NCI-H1092 (cell line): ENCODE measurements at places on chromosomes 1 and 21.

GRCh38 chr1:198638441-198638840 lies 399 bp upstream of the PTPRC start:
- DNase-seq: no peak

- no peak for DNase-seq
Measured at GRCh38 chr1:236163463-236164153, 21.3 kb downstream of the GPR137B start.

DNA sequence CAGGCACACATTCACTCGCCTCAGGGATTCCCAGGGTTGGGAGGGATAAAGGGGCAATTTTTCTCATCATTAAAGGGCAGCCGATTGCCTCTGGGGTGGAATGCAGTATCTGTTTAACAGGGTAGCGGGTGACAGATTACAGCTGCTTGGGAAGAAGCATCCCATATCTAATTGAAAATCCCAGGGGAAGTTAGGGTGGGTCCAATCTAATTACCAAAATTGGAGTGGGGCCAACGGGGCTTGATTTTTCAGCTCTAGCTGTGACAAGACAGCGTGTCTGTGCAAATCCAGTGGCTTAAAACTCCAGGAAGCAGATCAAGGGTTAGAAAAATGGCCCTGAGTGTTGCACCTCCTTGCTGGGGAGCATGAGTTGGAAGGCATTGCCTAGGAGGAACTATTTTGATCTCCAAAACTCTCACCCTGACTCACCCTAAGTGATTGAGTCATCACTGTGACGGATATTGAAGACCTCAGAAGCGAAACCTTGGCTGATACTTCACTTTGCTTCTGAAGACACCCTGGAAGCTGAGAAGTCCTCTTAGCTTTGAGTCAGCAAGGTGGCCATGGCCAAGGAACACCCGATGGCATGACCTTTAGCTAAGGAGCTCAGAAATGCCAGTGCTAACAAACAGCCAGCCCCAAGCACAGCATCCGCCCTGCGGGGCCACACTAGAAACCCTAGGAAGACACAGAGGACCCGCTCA lies 46.0 kb downstream of the GRHL3 start:
- no peak for DNase-seq

DNA sequence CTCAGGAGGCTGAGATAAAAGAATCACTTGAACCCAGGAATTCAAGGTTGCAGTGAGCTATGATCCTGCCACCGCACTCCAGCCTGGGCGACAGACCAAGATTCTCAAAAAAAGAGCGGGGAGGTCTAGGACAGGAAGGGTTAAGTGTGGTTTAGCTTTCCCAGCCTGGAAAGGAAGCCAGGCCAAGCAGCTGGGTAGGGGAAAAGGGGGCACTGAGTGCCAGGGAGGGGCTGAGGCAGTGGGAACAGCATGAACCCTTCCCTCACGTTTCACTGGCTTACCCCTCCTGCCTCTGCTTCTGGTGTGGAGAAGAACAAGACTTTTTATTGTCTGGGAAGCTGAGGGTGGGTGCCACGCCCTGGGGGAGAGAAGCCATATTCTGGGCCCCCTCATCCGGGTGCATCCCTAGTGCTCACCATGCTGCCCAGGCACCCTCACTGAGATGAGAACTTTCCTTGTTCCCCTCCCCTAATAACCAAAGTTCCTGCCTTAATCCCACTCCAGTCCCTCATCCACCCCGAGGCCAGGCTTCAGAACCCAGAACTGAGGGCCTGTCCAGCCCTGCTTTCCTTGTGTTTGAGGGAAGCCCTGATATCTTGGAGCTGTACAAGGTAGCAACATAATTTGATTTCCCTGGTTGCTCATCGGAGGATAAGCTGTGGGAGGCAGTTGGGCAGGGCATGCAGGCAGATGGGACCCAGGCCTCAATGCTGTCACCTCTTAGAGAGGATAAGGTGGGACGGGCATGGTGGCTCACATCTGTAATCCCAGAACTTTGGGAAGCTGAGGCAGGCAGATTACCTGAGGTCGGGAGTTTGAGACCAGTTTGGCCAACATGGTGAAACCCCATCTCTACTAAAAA lies 2.0 kb upstream of the LMNA start:
- DNase-seq: no peak

DNA sequence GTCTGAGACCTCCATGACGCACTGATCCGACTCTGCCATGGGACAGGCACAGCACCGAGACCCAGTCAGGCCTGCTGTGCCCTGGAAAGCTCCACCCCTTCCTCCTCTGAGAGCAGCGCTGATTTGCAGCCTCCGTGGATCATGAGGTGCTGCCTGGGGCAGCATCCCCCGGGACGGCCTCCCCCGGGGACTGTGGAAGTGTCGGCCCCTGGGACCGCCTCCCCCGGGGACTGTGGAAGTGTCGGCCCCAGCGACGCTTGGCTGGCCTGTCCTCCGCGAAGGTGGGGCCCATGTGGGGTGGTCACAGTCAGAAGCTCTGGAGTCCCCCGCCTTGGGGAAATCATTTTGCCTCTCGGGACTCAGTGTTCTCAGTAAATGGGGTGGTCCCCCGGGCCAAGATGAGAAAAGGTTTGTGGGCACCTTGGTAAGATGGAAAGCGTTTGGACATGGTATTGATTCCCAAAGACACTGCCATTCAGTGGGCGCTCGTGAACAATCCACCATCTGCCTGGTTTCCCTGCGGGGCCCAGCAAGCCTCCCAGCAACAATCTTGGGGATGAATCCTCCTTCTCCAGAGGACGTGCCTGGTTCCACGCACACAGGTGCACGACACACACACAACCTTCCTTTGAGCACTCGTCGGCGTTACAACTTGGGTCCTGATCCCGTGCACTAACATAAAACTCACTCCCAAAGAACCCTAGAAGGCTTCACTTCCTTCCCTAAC lies 3.0 kb downstream of the TFF2 start:
- DNase-seq: no peak
